ENCODE measurements at places on chromosomes 6 and 20. TPM values are rescaled to one million over a fixed set of nuclear protein-coding genes. Genes with fewer than 3 reads are reported as not detected.

WFDC2 gene
- polyA plus RNA-seq, result 9.6 TPM

RAMACL gene
- polyA plus RNA-seq, result 0.20 TPM

RAB44 gene
- 0.12 TPM for polyA plus RNA-seq

ISM1 gene
- 0.17 TPM for polyA plus RNA-seq

TINAG gene
- polyA plus RNA-seq, result not detected

ULBP1 gene
- polyA plus RNA-seq, result 7.7 TPM

PDE7B gene
- polyA plus RNA-seq, result 14.9 TPM

LKAAEAR1 gene
- polyA plus RNA-seq, result not detected

PTGIS gene
- polyA plus RNA-seq, result 130 TPM

SLC35F1 gene
- 2.5 TPM for polyA plus RNA-seq

FITM2 gene
- polyA plus RNA-seq, result 15.4 TPM

PET117 gene
- polyA plus RNA-seq, result 13.0 TPM

Data from ovary (tissue), 10 donors.